ENCODE measurements at places on chromosomes 13 and 19.

- DNase-seq = no peak
These were observed 180.7 kb upstream of the STARD13 start for GRCh38 chr13:33466262-33466661.

DNA sequence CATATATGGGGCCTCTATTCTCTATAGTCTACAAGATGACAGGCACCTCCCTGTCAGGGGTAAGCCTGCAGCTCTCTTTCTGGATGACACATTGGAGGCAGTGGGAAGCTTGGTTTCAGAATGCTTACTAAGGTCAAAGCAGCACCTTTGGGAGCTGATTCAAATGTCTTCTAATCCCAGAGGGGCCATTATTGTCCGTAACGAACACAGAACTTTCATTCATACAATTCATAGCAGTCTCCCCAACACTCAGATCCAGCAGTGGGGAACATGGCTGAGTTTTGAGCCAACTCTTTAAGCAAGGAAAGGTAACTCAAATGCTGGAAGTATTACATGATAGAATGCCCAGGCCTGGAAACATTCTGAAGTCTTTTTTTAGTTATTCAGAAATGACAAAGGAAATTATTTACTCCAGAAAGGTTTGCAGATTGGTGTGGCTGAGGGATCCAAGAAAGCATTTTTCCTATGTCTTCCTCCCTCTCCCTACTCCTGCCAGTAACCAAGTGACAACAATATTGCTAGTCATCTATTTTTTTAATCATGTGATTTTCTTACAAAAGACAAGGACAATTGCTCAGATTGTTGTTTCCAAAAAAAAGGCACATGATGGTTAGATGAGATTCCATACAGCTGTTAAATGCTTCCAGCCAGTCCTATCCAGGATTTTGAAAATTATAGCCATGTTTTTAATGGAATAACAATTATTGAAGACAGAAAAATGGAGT, 118.7 kb downstream of the FOXO1 start:
- no peak for DNase-seq

DNA sequence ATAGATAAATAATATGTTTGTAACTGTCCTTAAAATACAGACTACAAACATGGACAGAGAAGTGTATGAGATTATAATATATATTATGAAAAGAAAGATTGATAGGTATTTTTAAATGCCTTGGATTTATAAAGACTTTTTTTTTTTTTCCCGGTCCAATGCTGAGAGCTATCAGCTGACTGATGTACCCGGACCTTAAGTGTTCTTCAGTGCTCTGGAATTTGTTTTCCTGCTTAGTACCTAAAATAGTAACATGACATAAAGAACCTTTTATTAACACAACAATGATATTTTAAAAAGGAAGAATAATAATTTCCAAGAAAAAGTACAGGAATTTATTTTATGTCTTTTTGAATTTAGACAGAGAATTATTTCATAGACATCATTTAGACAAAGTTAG, 795.5 kb upstream of the PCDH9 start:
- DNase-seq = no peak

DNA sequence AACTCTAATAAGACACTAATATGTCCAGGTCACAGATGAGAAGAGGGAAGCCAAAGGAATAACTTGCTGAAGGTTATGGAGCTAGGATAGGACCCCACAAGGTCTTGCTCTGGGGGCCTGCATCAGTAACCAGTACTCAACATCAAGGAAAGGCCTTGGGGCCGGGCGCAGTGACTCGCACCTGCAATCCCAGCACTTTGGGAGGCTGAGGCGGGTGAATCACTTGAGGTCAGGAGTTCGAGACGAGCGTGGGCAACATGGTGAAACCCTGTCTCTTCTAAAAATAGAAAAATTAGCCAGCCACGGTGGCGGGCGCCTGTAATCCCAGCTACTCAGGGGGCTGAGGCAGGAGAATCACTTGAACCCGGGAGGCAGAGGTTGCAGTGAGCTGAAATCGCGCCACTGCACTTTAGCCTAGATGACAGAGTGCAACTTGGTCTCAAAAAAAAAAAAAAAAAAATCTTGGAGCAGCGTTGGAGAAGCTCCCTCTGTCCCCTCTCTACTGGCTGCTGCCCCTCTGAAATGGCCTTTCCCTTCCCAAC, 1.8 kb downstream of the LONP1 start:
- no peak for DNase-seq

GRCh38 chr13:101013245-101013644, 338.6 kb upstream of the TMTC4 start:
- no peak for DNase-seq

DNA sequence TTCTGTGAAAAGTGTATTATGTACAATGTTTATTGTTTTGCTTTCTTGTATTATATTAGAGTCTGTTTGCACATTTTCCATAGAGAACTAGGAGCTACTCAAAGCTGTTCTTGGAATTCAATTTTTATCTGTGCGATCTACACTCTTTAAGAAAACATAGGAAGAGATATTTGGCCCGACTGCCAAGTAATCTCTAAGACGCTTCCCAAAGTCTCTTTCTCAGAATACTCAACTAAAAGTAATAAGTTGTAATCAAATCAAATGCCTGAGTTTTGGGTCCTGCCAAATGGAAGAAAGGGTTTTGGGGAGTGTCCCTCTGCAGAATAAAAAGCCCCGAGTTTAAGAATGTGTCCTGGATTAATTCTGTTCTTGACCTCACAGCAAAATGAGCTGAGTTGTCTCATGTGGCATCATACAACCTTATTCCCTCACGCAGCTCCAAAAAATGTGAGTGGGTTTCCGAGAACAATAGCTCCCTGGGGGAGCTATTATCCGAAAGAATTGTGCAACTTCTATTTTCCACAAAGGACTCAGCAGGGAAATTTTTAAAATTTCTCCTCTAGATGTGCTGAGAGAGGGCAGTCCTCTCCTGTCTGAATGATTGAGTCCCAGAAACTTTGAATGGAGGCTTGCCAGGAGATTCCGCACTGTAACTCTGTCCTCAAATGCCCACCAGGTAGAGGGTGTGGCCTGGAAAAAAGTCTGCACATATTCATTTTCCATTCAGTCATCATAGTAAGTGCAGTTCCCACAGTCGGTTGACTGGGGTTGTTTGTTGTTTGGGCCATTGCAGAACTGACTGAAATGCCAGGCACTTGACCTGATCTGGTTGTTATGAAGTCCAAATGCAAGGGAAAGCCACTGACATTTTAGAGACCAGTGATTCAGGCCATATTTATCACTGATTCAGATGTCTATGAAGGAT, 280.0 kb upstream of the SOX21 start:
- no peak for DNase-seq

- DNase-seq = no peak
These were observed 107.7 kb upstream of the C1QTNF9B start for GRCh38 chr13:24004971-24005370.

DNA sequence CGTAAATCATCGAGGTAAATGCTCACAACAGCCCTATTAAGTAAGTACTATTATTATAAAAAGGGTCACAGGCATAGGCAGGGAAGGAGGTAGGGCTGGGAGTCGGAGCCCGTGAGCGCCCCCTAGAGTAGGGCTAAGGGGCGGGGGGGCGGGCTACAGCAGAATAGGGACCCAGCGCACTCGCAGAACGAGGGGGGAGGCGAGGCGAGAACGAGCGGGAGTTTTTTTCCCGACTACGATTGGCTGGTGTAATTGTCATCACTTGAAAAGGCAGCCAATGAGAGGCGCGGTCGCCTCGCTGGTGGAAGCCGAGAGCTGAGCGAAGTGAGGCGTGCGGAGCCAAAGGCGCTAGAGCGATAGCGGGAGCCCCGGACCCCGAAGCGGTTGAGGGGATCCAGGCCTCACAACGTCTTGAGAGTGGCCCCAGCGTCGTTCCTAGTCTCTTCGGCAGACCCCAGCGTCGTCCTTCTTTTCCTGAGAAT, 24.2 kb downstream of the KEAP1 start:
- peak; percentile 95 for DNase-seq

- DNase-seq = no peak
These were observed 125.2 kb downstream of the LACC1 start for GRCh38 chr13:44004878-44005277.

DNA sequence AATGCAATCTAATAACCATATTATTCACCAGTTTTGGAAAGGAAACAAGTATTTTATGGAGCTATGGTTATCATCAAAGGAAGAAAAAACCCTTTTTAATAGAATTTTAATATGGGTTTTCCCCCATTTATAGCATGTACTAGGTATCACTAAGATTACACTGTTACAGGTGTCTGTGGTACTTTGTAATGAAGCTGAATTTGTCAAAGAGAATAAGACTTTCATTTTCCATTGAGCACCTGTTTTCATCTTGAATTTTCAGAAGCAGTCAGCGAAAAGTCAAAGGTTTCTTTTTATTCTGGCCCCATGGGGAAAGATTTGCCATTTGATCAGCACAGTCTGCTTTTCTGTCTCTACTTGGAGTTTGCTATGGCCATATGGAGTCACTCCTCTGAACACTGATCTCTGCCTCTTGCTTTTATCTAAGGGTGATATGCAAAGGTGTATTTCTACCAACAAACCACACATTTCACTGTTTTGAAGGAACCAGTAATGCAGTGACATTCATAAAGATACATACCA, 590.0 kb downstream of the DCT start:
- no peak for DNase-seq

DNA sequence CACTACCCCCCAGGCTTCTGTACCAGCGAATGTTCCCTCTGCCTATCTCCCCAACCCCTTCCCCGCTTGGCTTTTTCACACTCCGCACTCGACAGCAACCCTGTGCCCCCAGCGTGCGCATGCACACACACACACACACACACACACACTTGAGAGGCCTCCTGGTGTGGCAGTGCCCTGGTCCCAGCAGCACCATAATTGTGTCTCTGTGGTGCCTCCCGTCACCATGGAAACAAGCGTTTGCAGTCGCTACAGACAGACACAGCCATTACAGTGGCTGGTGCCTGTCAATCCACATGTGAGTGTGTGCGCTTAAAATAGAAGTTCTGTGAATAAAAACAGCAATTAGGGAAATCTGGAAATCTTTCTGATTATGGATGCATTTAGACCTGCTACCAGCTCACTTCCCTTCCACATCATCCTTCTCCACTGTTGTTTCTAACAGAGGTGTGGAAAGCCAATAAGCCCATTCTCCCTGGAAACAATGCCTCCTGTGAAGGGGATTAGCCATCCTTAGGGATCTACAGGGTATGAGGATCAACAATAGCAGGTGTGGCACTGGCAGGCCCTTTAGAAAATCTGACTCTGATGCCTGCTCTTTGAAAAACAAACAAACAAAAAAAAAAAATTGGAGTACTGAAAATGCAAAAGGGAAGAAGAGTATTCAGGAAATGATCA, 146.3 kb downstream of the DCLK1 start:
- DNase-seq = no peak

GRCh38 chr13:111337741-111338140, 17.3 kb downstream of the TEX29 start:
- no peak for DNase-seq

GRCh38 chr13:98386637-98387036, 190.3 kb downstream of the STK24 start:
- no peak for DNase-seq

- no peak for DNase-seq
These were observed 459 bp upstream of the TMEM59L start for GRCh38 chr19:18612051-18612771.

GRCh38 chr19:10416380-10417257, 3.7 kb upstream of the PDE4A start:
- DNase-seq = peak; percentile 95

- DNase-seq = peak; percentile 42
These were observed 574 bp downstream of the MKNK2 start for GRCh38 chr19:2050349-2050990.

DNA sequence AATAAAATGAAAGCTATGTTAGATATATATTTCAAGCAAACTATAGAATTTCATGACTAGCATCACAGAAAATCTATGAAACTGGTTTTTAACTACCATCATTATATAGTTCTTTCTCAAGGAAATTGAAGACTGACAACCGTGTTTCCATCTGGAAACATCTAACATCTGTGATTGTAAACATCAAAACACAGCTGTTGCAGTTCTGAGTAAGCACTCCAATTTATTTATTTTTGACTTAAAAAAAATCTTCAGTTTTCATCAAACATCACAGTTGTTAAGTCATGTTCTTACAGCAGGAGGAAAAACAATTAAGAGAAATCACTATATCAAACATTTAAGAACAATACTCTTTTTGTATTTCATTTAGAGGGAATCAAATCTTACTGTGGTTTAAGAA, 1653.0 kb upstream of the MIR17HG start:
- DNase-seq = no peak

DNA sequence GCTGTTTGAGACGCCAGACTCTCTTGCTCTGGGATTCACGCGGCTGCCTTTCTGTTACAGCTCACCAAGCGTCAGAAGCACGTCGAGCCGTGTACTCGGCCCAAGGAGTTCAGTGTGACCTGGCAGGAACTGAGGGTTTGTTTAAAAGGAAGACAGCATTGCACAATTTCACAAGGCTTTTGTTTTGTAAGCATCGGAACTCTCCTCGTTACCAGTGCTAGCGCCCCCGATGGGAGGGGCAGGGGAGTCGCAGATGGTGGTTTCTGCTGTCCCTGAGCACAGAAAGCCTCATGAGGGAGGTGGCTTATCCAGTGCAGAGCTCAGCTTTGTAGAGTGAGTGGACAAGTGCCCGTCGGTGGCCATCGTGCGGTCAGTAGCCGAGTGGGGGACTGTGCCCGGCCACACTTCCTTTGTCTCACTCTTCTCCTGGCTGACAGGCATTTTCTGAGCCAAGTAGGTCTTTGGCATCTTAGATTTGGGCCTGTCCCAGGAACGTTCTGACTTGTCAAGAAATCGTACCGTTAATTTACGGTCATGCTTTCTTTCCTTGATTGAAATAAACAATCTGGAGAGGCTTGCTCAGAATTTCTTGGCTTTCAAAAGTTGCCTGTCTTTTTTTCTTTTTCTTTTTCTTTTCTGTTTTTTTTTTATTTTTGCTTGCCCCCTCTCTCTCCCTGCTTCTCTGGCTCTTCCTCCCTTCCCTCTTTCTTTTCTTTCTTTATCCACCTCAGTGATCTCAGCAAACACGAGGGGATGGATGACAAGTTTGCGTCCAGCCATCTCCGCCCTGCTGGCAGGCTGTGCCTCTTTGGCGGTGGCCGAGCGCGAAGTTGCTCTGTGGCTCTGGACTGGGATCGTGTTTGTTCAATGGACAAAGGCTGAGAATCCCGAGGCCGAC, 7.7 kb downstream of the KDM4B start:
- peak; percentile 66 for DNase-seq

DNA sequence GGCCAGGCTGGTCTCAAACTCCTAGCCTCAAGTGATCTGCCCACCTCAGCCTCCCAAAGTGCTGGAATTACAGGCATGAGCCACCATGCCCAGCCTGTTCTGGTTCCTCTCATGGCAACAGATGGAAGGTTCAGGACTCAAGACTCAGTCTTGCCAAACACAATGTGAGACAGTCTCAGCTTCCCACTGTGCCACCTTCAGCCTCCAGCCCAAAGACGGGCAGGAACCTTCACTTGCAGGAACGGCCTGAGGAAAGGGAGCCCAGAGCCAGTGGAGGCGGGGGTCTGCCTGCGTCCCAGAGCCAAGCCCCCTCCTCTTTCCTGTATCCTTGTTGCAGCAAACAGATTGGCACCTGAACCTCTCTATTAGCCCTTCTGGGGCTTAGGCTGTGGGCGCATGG, 2.9 kb upstream of the CHST8 start:
- no peak for DNase-seq

- no peak for DNase-seq
These were observed 90.9 kb upstream of the ZNF507 start for GRCh38 chr19:32254509-32254890.

GRCh38 chr19:8988204-8988603, 22.0 kb downstream of the MUC16 start:
- no peak for DNase-seq

GRCh38 chr13:74730556-74731331, 596.5 kb upstream of the KLF12 start:
- DNase-seq = no peak

Data from SJSA1 (cell line).